ENCODE measurements at places on chromosomes 7 and 10.
A peak's percentile ranks its signal among the peaks of the same experiment; 100 is the strongest.

DNA sequence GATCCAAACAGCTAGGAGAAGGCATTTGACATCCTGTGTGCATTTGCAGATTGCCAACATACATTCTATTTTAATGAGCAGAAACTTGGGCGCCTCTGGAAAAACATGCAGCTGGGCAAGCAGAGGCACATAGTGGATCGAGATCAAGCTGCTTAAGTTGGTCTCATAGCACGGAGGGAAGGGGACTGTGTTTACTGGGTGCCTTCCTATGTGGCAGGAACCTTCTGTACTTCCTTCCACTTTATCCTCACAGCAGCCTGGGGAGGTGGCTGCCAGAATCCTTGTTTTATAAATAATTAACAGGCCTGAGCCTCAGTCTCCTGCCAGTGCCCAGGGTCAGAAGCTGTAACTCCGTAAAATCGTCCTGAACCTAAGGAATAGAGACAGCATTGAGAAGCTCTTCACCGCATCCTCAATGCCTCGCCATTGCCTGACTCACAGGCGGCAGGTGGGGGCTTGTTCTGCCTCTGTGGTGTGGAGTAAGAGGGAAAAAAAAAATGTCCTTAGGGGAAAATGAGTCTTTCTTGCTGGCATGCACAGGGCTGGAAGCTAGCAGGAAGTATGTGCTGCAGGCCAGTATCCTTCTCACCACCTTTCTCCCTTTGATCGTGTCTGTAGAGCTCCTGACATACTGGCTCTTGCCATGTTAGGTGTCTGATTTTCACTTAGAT is 6.2 kb downstream of the VWA2 start:
- no peak for DNase-seq

GRCh38 chr10:19872504-19873271 is 56.5 kb downstream of the PLXDC2 start:
- DNase-seq: no peak

DNA sequence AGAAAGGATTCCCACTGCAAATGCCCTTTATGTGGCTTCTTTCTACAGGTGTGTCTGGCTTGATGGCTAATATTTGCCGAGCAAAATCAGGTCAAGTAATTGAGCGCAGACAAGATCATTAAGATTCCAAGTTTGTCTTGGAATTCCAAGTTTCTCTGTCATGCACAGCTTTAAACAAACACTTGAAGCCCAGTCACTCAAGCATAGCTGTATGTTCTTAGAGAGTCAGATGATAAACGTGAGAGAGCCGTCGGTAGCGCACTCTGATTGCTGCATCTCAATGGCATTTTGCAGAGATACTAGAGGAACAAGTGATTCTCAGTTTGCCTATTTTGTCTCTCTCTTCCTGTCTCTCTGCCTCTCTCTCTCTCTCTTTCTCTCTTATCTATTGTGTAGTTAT is 658 bp downstream of the DMBT1 start:
- peak; percentile 17 for DNase-seq

GRCh38 chr10:80760914-80761371 is 223.2 kb downstream of the SH2D4B start:
- DNase-seq: no peak

DNA sequence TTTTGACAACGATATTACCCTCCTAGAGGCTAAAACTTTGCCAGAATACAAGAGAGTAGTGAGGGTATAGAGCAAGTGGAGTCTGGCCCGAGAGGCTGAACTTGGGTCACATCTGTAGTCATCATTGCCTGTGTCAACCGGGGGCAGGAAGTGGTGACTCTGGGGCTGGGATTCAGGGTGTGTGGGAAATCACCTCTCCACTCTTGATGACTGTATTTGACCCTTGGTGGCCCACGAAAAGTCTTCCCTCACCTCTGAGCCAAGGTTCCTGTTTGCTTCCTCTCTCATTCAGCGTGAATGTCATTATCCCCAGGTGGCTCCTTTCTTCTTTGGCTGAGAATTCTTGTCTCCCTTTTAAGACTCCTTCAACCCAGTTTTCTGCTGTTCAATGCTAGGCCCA is 240.4 kb downstream of the ABCA13 start:
- no peak for DNase-seq

- no peak for DNase-seq
These were observed 86.7 kb downstream of the GFRA1 start for GRCh38 chr10:116186273-116186672.
